ENCODE measurements at places on chromosomes 5 and 9.

- no peak for DNase-seq
Measured at GRCh38 chr9:89820337-89820736, 215.5 kb downstream of the GADD45G start.

GRCh38 chr9:84296146-84296843, 44.3 kb downstream of the SLC28A3 start:
- peak; percentile 27 for DNase-seq

GRCh38 chr9:111356481-111357244, 26.6 kb upstream of the OR2K2 start:
- no peak for DNase-seq

- DNase-seq = no peak
Measured at GRCh38 chr5:99025298-99026045, 96.7 kb upstream of the CHD1 start.

DNA sequence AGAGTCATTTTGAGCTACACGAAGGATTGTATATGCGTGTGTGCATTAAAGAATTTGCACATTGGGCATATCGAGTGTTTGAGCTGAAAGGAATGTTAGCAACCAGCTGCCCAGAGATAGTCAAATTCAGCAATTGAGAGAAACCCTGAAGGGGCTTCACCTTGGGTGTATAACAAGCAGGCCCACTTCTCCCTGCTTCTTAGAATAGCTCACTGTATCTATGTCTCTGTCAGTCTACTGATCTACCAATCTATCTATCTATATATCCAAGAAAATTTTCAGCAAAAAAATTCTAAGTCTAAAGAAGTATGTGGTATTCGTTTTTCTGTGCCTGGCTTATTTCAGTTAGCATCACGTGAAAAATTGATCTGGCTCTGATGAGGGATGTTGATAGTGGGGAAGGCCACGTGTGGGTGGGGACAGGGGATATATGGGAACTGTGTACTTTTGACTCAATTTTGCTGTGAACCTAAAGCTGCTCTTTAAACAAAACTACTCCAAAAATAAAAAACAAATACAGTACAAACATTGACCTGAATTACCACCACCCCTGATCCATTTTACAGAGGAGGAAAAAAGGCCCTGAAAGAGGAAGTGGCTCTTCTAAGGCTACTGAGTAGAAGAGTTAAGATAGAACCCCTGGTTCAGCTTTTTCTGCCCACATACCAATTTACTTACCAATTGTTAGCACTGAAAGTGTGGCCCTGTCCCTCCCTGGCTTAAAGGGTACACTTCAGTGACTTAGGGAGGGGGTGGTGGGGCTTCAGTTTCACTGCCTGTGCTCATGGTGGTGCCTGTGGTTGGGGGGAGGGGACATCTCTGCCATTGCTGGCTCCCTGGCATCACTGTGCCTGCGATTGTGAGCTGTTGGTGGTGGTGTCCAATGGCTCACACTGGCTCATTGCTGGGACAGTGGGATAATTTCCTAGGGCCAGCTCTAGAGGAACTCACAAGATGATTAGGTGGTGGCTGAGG, 141.8 kb downstream of the DOCK2 start:
- DNase-seq = no peak

DNA sequence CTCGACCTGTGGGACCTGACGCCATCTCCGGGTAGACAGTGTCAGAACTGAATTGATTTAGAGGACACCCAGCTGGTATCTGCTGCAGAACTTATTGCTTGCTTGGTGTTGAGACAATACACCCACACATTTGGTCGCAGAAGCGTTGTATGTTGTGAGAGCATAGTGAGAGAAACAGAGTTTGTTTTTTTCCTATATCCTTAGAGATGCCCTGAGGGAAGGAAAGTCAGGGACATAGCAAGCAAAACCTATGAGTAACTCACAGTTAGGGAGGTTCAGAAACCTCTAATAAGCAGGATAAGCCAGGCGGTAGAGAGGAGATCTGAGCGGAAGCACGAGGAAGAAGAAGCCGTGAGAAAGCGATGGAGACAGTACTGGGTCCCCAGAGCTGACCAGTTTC, 59.8 kb downstream of the PTCD2 start:
- no peak for DNase-seq

DNA sequence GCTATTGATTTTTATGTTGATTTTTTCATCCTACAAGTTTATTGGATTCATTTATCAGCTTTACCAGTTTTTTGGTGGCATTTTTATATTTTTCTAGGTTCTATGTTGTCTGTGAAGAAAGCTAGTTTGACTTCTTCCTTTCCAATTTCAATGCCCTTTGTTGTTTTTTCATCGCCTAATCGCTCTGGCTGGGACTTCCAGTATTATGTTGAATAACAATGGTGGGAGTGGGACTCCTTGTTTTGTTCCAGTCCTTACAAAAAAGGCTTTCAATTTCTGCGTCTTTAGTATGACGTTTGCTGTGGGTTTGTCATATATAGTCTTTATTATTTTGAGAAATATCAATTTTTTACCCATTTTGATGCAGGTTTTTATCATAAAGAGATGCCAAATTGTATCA, 175.6 kb upstream of the CCNH start:
- no peak for DNase-seq

- no peak for DNase-seq
Measured at GRCh38 chr9:107597743-107598217, 108.2 kb upstream of the KLF4 start.

DNA sequence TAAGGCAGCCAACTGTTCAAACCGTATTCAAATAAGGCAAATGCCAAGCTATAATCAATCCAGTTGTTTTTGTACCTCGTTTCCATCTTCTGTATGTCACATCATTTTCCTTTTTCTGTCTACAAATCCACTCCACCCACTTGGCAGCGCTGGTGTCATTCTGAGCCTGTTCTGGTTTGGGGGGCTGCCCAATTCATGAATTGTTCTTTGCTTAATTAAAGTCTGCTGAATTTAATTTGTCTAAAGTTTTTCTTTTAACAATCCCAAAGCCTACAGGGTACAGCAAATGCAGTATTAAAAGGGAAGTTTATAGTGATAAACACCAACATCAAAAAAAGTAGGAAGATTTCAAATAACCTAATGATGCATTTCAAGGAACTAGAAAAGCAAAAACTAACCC, 93.3 kb downstream of the GTF3C4 start:
- no peak for DNase-seq

DNA sequence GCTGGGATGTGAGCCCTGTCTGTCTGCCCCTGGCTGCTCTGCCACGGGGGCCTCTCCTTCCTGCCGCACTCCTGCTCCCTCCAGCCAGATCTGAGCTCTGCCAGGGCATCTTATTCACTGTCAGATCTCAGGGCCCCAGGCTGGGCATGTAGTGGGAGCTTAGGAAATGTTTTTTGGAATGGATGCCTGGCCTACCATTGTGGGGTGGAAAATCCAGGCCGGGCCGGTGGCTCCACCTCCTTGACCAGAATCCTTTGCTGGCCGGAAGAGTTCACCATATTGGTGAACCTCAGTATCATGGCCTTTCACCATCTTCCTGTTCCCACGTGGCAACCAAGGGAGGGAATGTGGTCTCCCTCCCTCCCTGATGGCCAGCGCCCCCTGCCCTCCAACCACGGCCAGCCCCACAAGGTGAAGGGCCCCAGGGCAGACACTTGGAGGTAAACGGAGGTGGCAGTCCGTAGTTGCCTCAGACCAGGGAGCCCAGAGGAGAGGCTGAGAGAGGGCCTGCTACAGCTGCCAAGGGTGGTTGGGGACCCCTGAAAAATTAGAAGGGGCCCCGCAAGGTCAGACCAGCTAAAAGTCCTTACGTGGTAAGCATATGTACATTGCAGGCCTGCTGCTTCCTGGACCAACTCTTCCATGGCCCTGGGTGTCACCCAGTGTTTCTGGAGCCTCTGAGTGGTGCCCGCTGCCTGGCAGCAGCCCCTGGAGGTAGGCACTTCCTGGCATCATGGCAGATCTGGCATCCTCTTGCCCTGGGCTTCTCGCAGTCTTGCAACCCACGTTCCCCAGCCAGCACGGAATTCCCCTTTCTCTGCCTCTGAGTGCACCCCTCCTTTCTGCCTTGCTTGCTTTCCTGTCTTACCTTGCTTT, 153.3 kb downstream of the RGS3 start:
- DNase-seq = no peak

DNA sequence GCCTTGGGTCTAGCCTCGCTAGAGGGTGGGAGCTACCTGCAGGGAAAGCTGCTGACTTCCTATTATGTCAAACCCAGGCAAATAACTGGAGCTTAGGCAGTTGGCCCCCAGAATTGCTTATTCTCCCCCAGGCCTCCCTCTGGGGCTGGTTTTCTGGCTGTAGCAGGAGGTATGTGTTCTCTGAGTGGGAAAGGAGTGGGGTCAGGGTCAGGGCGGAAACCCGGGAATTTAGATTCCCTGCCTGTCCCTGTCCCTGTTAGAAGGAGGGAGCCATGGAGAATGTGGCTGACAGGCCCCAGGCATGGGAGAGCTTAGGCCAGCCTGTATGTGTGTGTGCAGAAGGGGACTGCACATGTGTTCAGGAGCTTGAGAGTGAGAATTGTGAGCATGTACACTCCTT, 13.6 kb upstream of the CXXC5 start:
- DNase-seq = no peak

DNA sequence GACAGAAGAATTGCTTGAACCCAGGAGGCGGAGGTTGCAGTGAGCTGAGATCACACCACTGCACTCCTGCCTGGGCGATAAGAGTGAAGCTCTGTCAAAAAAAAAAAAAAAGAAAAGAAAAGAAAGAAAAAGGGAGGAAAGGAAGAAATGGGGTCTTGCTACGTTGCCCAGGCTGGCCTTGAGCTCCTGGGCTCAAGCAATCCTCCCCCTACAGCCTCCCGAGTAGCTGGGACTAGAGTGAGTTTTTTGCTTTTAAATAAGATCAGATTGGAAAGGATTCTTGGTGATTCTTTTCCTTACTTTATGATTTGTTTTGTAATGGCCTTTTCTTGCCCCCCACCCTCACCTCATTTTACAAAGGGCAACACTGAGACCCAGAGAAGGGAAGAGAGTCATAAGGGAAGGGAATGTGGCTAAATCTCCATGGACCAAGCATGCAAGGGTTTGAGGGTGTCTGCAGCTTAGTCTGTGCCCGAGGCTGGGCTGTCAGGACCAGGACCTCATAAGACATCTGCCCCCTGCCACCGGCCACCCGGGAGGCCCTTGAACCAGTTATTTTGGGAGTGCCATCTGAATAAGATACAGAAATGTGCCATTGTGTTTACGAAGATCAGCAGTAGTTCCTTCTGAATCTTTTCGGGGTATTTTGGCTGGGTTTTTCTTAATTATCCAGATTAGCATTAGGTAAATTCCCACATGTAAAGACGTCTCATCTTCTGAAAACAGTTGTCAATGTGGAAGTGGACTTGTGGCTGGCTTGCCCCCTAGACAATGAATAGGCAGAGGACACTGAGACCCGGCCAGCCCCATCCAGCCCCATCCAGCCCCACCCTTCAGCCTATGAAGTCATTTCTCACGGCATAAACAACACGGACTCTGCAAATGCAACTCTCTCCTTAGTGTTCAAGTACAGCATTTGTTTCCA, 44.5 kb upstream of the GRHPR start:
- no peak for DNase-seq

GRCh38 chr5:50962934-50963872, 296.8 kb downstream of the PARP8 start:
- peak; percentile 49 for DNase-seq

GRCh38 chr5:147673266-147673665, 109.3 kb downstream of the JAKMIP2 start:
- no peak for DNase-seq

- DNase-seq = no peak
Measured at GRCh38 chr9:113597390-113598241, 134.1 kb downstream of the RGS3 start.

DNA sequence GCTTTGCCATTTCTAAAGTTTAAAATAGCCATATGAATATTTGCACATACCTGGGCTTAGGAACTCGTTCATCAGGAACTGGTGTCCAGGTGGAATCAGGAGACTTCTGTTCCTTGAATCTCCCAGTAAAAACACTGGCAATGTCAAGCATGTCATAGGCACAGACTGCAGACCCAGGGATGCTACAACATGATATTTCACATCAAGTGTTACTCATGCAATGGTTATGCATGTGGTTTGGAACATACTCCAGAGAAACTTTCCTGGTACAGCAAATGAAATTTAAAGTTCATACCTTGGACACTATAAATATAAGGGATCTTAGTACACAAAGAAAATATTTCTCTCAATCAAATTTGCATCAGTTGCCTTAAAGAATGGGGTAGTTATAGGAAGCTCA, 92.2 kb downstream of the SEMA6A start:
- no peak for DNase-seq

All from activated CD4-positive, alpha-beta T cell treated with anti-CD3 and anti-CD28 coated beads for 4 hours (primary cell).